ENCODE measurements at places on chromosomes 1 and 21.

DNA sequence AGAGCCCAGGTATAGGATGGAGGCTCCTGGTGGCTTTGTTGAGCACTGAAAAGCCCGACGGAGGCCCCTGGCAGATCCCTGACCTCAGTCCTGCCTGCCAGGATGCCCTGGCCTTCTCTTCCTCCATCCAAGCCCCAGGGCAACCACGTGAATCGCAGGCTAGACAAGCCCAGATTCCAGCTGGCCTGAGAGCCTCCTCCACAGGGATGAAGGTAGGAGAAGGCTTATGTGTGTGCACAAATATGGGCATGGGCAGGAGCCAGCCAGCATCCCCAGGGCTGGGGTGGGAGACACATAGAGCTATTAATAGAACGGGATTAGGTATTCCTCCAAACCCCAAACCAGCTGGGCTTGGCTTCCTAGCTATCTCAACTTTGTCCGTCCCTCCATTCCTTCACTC lies 4.0 kb upstream of the EXTL1 start:
- DNase-seq, result no peak

DNA sequence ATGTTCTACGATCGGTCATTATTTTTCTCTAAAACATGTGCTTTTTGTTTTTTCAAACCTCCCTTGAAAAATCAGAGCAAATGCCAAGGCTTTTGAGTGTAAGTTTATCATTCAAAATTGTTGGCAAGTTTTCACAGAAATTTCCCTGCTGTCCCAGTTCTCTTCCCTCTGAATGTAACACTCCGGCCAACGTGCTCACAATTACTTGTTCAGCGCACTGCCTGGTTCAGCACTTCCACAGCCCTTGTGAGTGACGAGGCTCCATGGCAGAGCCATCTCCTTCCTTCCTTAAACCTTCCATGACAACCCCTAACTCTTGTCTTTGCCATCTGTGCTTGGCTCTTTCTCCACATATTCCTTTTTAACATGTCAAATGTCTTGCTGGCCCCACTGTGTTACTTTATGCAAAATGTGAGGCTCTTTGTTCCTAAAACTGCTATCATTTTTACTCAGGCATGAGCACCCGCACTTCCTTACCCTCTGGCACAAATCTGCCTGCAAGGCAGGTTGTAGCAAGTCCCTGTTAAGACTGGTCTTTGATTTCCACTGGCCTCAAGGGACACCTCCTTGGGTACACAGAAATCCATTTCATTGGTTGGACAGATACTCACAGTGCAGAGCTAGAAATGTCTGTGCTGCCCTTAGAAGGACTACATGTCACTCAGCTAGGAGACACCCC lies 142.8 kb downstream of the HUNK start:
- no peak for DNase-seq

- DNase-seq, result no peak
Measured at GRCh38 chr1:68199603-68200002, 32.7 kb downstream of the WLS start.

DNA sequence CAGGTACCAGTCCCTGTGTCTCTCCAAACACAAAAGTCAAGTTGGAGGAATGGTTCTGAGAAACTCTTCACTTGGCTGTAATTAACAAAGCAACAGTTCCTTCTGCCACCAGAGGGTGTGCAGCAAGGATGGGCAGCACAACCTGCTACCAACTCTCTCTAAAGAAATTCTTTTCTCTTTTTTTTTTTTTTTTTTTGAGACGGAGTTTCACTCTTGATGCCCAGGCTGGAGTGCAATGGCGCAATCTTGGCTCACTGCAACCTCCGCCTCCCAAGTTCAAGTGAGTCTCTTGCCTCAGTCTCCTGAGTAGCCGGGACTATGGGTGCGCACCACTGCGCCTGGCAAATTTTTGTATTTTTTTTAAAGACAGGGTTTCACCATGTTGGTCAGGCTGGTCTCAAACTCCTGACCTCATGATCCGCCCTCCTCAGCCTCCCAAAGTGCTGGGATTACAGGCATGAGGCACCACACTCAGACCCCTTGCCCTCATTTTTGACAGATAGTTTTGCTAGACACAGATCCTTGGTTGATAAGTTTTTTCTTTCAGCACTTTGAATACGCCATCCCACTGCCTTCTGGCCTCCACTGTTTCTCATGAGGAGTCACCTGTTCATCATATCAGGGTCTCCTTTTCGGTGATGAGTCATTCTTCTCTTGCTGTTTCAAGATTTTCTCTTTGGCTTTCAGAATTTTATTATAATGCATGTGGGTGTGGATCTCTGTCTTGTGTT lies 12.1 kb upstream of the DEGS1 start:
- DNase-seq, result no peak

DNA sequence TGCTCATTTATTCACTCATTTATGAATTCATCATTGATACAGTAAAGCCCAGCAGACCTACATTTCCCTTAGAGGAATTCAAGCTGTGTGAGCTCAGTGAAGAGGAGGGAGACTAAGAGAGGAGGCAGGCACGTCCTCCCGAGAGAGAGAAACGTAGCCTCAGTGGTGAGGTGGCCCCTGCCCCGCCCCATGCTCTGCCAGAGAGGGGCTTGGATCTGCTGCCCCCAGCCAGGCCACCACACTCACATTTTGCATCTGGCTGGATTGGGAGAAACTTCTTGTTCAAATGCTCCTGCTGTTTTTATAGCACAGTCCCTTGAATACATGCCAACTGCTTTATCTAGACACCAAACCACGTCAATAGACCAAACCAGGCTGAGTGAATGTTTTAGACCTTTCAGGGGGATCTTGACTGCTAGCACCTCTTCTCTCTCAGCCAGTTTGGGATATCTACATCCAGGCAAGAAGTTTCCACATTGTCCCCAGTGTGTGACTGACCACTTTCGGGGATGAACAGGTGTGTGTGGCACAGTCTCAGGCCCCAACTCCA lies 67.7 kb upstream of the AJAP1 start:
- no peak for DNase-seq
